B cell (primary cell): ENCODE measurements at places on chromosomes 6 and 20. TPM values are rescaled to one million over a fixed set of nuclear protein-coding genes. Genes with fewer than 3 reads are reported as not detected.

GRCh38 chr20:62834967-62835730, 18.3 kb downstream of the COL9A3 start:
- no peak for DNase-seq

DNA sequence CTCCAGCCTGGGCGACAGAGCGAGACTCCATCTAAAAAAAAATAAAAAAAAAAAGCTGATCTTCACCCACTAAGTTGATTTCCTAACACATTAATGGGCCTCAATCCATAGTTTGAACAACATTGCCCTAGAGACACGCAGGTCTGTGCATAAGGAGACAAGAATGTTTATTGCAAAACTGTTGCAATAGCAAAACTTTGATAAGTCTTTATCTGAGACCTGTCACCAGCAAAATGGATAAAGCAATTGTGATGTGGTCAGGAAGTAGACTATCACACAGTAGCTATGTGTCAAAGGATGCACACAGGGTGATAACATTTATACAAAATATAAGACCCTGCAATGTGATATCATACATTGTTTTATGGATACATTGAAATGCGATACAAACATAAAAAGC, 4.2 kb upstream of the ITPR3 start:
- DNase-seq: no peak

GRCh38 chr6:36717231-36717825, 19.7 kb downstream of the RAB44 start:
- no peak for DNase-seq

DNA sequence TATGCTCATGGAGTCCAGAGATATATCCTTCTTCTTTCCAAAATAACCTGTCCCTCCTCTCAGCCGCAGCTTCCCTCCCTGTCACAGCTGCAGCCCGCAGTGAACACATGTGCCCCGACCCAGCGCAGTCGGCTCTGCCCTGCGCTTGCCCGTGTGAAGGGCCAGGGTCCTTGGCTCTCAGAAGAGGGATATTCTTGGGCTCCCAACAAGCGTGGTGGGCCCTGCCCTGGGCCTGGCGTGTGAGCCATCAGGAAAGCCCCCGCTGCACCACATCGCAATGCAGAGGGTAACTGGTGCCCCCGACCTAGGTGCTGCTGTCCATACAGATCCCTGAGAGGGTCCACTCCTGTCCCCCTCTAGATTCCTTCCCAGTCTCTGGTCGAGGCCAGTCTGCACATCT, 65.2 kb downstream of the SSR1 start:
- DNase-seq: no peak

SIRPA gene
- total RNA-seq: 10.2 TPM in 2 replicates
